ENCODE measurements at places on chromosomes 1 and 21.

DNA sequence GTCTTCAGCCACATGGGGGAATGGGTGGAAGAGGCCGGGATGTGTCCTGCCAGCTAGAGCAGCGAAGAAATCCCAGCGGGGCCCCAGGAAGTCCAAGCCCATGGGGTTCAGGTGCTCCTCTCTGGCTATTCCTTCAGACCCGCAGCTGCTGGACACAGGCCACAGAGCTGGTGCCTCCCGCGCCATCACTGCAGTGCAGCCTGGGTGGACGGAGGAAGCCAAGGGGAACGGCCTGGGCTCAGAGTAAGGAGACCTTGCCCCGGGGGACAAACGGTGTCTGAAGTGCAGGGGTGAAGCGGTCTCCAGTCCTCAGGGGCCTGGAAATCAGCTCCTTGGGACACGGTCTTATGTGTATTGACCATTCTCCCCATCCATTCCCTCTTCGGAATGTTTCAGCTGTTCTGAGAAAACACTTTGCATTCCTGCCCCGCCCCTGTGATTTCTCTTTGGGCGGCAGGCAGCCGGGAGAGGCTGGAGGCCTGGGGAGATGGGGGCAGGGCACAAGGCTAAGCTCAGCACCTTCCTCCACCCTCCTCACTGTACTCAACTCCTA, 18.4 kb downstream of the MTHFR start:
- no peak for DNase-seq

GRCh38 chr21:45622416-45623097, 21.0 kb upstream of the PCBP3 start:
- DNase-seq: no peak

DNA sequence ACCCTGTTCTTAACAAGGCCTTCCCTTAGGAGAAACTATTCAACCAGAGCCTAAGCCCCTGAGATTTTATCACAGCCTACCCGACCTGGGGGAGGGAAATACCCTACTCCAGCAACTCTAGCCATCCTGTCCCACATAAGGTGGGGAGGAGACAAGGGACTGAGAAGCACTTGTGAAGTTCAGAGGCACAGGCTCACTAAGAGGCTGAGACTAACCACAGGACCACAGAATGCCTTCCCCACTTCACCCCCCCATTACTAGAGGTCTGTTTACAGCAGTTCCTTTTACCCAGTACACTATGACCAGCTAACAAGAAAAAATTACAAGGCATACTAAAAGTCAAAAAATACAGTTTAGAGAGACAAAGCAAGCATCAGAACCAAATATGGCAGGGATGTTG, 86.8 kb downstream of the TEX35 start:
- DNase-seq: no peak

- DNase-seq: no peak
Observed at GRCh38 chr21:28333578-28334075, 659.0 kb downstream of the LTN1 start.

- no peak for DNase-seq
Observed at GRCh38 chr1:14369526-14370213, 228.8 kb upstream of the KAZN start.

DNA sequence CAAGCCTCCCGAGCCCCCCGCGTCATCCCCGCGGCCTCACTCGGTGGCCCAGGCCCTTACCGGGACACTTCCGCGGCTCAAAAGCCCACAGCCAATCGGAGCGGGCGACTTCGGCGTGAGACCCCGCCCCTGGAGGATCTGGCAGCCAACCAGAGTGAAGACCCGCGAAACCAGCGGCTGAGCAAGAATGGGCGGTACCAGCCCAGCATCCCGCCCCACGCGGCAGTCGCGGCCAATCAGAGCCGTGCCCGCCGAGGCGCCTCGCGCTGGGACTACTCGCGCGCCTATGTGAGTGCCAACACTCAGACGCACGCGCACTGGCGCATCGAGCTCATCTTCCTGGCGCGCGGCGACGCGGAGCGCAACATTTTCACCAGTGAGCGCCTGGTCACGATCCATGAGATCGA, 22.5 kb downstream of the DISP3 start:
- DNase-seq: no peak

- DNase-seq: no peak
Observed at GRCh38 chr21:25936776-25937175, 202.0 kb downstream of the GABPA start.

DNA sequence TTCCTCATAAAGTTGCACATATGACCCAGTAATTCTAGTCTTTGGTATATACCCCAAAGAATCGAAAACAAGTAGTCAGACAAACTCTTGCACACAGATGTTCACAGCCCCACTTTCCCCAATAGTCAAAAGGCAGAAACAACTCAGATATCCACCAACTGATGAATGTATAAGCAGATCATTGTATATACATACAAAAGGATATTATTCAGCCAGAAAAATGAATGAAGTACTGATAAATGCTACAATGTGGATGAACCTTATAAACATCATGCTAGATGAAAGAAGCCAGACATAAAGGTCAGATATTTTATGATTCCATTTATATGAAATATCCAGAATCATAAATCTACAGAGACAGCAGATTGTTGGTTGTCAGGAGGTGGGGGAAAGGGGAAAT, 27.3 kb downstream of the SHCBP1L start:
- DNase-seq: no peak

- no peak for DNase-seq
Observed at GRCh38 chr1:192904438-192904895, 95.6 kb downstream of the RGS2 start.

- no peak for DNase-seq
Observed at GRCh38 chr21:34782506-34783360, 113.9 kb downstream of the CLIC6 start.

DNA sequence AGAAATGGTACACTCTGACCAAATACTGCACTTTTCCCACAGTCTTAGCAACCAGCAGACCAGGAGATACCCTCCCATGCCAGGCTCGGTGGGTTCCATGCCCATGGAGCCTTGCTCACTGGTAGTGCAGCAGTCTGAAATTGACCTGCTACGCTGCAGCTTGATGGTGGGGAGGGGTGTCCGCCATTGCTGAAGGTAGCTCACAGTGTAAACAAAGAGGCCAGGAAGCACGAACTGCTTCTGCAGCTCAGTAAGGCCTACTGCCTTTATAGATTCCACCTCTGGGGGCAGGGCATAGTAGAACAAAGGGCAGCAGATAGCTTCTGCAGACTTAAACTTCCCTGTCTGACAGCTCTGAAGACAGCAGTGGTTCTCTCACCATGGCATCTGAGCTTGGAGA, 12.3 kb upstream of the IFI44L start:
- no peak for DNase-seq

GRCh38 chr1:71135571-71135970, 54.7 kb upstream of the ZRANB2 start:
- no peak for DNase-seq

DNA sequence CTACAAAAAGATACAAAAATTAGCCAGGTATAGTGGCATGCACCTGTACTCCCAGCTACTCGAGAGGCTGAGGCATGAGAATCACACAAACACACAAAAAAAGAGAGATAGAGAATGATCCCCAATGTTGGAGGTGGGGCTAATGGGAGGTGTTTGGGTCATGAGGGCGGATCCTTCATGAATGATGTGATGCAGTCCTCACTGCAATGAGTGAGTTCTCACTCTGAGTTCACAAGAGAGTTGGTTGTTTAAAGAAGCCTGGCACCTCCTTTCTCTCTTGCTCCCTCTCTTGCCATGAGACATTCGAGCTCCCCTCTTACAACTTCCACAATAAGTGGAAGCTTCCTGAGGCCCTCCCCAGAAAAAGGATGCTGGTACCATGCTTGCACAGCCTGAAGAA, 17.3 kb downstream of the KCNT2 start:
- no peak for DNase-seq

DNA sequence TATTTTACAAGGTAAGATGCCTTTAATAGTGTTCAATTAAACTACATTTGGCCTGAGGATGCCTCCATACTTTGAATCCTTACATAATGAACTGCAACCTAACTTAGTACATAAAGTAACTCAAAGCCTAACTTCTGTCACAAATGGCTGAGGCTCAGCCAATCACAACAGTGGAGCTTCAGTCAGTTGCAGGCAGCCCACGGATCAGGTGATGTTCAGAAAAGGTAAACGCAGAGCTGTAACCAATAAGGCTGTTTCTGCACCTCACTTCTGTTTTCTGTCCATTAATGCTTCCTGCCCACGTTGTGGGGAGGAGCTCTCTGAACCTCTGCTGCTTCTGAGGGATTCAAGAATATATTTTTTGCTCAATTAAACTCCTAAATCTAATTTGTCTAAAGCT, 94.8 kb upstream of the KIAA0040 start:
- no peak for DNase-seq

- no peak for DNase-seq
Observed at GRCh38 chr1:220182111-220182510, 88.2 kb downstream of the IARS2 start.

DNA sequence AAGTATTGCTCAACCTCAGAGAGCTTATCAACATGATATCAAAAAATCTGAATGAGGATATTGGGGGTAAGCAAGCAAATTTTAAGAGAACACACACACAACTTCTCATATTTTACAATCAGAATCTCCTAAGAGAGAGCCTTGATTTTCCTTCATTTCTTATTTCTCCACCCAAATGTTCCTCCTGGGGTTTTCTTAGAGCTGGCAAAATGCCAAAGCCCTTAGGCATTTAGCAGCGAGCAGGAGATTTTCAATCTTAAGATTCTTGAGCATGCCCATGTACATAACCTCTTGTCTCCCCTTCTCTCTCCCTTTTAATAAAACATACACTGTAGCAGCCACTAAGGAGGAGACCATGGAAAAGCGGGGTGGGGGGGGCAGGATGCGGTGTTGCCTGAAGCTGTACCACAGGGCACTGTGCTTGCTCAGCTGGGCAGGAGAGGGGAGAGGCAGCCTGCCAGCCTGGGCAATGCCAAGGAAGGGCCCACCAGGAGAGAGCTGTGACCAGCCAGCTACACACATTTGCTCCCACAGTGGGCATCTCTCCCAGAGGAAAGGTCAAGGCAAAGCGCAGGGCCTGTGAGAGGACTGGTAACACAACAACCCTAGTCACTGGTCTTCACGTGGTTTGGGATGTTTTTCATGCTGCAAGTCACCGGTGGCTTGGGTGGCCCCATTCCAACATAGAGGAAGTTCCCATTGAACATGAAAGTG, 4.3 kb downstream of the BRINP2 start:
- DNase-seq: no peak

GRCh38 chr1:149917571-149918144, at the start of gene SV2A:
Gene SV2A (minus strand): TSS chr1:149917844. CDS start chr1:149913840, 4,004 bp downstream.
- DNase-seq: no peak

- DNase-seq: no peak
Observed at GRCh38 chr1:77697441-77697840, 15.0 kb upstream of the ZZZ3 start.

- no peak for DNase-seq
Observed at GRCh38 chr1:183473217-183473536, 878 bp downstream of the SMG7 start.

Measured in stimulated activated CD8-positive, alpha-beta memory T cell treated with anti-CD3 and anti-CD28 coated beads, Interleukin-7, amount 100 ng/mL, for 4 hours (primary cell).